ENCODE measurements at places on chromosomes 5 and 9.

DNA sequence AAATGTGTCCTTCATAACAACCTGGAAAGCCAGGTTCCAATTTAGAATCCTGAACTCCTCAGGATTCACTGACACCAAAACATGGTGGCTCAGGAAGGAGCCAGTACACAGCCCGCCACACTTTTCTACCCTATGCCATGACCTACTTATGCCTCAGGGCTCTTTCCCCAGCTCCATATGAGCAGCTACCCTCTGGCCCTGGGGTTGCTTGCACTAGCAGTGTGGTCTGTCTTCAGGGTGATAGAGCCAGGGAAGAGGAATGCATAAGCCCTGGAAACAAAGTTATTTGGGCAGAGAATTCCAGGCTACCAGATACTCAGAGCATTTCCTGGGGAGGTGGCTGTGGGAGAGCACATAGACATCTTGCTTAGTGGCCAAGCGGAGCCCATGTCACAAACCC lies 15.0 kb upstream of the ECM2 start:
- DNase-seq, result no peak

DNA sequence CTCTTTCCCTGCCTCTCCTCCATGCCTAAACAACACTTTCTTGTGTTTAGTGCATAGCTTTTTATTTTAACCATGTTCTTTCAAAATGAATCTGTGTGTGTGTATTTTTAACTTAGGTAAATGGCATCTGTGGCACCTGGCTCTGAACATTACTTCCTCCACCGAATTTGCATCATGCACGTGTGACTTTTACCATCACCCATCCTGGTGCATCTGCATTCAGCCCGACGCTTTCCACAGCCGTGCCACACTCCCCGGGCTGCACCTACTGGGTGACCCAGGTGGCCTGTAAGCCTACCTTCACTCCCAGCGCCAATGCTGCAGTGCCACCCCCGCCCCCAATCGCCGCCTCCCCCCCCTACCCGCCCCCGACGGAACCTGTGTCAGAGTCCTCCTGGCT lies 12.7 kb upstream of the FCN1 start:
- no peak for DNase-seq

DNA sequence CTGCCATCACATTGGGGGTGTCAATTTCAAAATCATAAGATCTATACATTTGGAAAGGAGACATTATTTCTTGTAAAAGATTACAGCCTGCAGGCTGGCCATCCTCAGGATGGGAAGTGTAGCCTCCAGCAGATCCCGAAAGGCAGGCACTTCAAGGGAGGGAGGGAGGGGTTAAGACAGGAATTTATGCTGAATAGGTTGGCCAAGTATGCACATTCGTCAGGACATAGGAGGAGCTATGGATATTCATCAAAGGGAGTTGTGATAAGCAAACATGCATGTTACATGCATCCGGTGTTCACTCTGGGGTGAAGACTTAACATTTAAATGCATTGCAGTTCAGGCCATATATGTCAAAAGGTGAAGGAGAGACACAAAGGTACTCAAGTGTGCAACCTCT lies 119.4 kb downstream of the CEP120 start:
- DNase-seq, result no peak

DNA sequence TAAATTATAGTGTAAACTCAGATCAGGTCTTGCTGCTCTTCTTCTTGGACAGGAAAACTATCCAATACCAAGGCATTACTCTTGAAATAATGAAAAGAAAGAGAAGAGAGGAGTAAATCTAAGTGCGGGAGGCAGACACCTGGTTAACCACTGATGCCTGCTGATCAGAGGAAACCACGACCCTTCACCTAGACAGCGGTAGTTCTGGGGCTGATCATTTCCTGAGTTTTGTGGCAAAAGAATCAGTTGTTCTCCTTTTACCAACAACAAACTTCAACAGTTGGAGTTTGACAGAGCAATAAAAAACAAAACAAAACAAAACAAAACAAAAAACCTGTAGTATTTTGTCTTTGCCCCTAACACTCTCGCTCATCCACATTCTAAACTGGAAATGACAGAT lies 3.0 kb downstream of the RLN1 start:
- no peak for DNase-seq

GRCh38 chr5:8316608-8317280 lies 447.8 kb downstream of the MTRR start:
- DNase-seq, result no peak

- DNase-seq, result no peak
Observed at GRCh38 chr9:206481-206880, 8.2 kb upstream of the DOCK8 start.

DNA sequence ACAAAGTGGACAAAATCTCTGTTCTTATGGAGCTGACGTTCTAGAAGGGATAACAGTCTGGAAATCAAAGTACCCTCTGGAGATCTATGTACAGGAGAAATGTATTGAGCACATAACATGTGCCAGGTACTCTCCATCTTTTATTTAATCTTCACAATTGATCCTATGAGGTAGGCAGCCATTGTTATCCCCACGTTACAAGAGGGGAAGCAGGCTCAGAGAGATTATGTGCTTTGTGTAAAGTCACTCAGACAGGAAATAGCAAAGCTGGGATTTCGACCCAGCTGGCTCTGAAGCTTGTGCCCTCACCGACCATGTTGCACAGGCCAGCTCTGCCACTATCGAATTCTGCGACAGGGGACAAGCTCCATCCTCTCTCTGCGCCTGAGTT lies 21.5 kb downstream of the PDGFRB start:
- DNase-seq, result no peak

Measured in RWPE1 (cell line).